WTC11 (cell line): ENCODE measurements at places on chromosomes 1 and 21. TPM values are rescaled to one million over a fixed set of nuclear protein-coding genes. Genes with fewer than 3 reads are reported as not detected.

- DNase-seq = no peak
These were observed 118.0 kb upstream of the IPO9 start for GRCh38 chr1:201710632-201711597.

- DNase-seq = no peak
These were observed 19.1 kb downstream of the CDC42BPA start for GRCh38 chr1:227299241-227299627.

DNA sequence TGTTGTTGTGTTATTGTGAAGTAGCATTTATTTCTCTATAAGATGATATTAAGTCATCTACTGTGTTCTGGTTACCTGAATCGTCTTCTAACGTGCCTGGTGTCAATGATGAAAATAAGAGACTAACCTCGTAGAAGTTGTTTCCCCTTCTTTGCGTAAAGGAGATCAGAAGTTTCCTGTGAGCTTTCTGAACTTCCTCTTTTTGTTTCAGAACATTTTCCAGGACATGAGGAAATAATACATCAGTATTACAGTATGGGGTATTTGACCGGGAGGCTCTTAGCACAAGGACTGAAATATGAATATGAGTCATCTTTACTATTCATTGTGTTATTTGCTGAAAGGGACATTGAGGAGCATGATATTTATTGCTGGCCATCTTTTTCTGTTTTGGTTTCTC is 1.3 kb downstream of the ST6GALNAC3 start:
- no peak for DNase-seq

- no peak for DNase-seq
These were observed 50.3 kb upstream of the TARBP1 start for GRCh38 chr1:234529095-234529949.

DNA sequence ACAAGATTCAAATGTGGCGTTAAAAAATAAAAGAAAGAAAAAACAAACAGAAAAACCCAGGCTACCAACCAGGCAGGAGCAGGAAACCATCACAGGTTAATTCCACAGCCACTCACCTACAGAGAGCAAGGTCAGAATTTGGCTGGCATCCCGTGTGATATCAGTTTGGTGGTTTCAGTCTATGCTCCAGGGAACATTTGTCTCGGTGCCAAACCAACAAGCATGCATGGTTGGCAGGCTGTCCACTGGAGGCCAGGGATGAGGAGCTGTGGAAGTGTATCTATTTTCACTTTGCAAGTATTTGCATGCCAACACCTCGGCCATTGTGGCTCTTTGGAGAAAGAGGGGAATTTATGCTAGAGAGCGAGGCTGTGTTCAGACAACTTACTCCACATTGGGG is 53.1 kb upstream of the PROX1 start:
- no peak for DNase-seq

- DNase-seq = no peak
These were observed 183.8 kb downstream of the DNAH14 start for GRCh38 chr1:225113265-225113664.

- no peak for DNase-seq
These were observed 47.0 kb upstream of the COL6A1 start for GRCh38 chr21:45934554-45934953.

DNA sequence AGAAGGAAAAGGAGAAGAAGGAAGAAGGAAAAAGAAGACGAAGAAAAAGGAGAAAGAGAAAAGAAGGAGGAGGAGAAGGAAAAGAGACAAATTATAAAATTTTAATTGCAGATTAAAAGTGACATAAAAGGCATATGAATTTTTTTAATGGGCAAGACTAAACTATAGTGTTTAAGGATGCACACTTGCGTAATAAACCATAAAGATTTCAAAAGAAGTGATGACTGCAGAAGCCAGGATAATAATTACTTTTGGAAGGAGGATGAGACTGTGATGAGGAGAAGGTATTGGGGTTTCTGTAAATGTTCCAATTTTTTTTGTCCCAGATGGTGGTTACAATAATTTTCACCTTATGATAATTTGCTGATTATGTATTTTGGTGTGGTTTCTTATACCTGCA is 243.1 kb upstream of the PKN2 start:
- DNase-seq = no peak

ADORA1 gene
- 1.8 to 2.7 TPM (median 2.6 TPM) in 3 replicates for total RNA-seq

FNBP1L gene
- total RNA-seq = 79.1 to 81.8 TPM (median 79.6 TPM) in 3 replicates

LCE6A gene
- total RNA-seq = not detected in 3 replicates

B3GALT6 gene
- 18.8 to 21.4 TPM (median 20.0 TPM) in 3 replicates for total RNA-seq
